GM06990 (cell line): ENCODE measurements at places on chromosomes 2 and 18.

- no peak for DNase-seq
Observed at GRCh38 chr2:126399001-126399400, 257.0 kb upstream of the GYPC start.

- DNase-seq, result no peak
Observed at GRCh38 chr18:48290162-48290926, 118.8 kb downstream of the ZBTB7C start.

GRCh38 chr2:232315923-232316299 is 62.6 kb upstream of the ALPP start:
- DNase-seq, result no peak

DNA sequence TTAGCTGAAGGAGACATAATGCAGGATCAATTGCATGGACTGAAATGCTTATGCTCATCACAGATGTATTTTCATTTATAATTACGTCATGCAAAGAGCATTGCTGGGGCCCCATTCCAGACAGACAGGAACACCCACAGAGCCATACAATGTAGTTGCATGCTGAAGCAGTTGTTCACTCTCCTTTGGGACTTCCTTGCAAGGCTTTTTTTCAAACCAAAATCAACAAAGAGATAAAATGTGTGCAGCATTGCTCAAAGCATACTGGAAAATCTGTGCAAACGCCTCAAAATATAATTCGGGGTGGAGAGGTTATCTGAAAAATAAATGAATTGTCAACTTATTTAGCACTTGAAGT is 463.2 kb downstream of the CDH2 start:
- no peak for DNase-seq
